Cardiac septum (tissue), 1 donor: ENCODE measurements at places on chromosomes 13 and 19. TPM values are rescaled to one million over a fixed set of nuclear protein-coding genes. Genes with fewer than 3 reads are reported as not detected.

The PSG7 gene
- total RNA-seq: not detected

The ZNF681 gene
- total RNA-seq: 0.38 TPM

The PLPPR3 gene
- total RNA-seq: not detected

The KCTD4 gene
- total RNA-seq: not detected

The PLVAP gene
- 32.8 TPM for total RNA-seq

The KLHL1 gene
- total RNA-seq: not detected

The ADAMTS10 gene
- 15.0 TPM for total RNA-seq

The CLC gene
- 0.94 TPM for total RNA-seq
